ENCODE measurements at places on chromosomes 2 and 18.

GRCh38 chr2:96336104-96336775 lies 674 bp downstream of the NCAPH start:
- DNase-seq, result no peak

GRCh38 chr2:235049069-235049468 lies 97.3 kb downstream of the SH3BP4 start:
- no peak for DNase-seq

GRCh38 chr2:138536302-138536701 lies 34.7 kb downstream of the SPOPL start:
- peak; percentile 78 for DNase-seq

- no peak for DNase-seq
Measured at GRCh38 chr2:190443778-190444481, 35.8 kb downstream of the MFSD6 start.

- DNase-seq, result no peak
Measured at GRCh38 chr2:11028407-11028916, 116.7 kb downstream of the KCNF1 start.

GRCh38 chr2:132896073-132896472 lies 226.1 kb upstream of the LYPD1 start:
- DNase-seq, result peak; percentile 31

- no peak for DNase-seq
Measured at GRCh38 chr2:42937171-42937875, 144.9 kb upstream of the HAAO start.

All from GM12865 (cell line).